ENCODE measurements at places on chromosomes 11 and 22.

- DNase-seq: no peak
Observed at GRCh38 chr22:48942698-48943566, 884.7 kb downstream of the BRD1 start.

DNA sequence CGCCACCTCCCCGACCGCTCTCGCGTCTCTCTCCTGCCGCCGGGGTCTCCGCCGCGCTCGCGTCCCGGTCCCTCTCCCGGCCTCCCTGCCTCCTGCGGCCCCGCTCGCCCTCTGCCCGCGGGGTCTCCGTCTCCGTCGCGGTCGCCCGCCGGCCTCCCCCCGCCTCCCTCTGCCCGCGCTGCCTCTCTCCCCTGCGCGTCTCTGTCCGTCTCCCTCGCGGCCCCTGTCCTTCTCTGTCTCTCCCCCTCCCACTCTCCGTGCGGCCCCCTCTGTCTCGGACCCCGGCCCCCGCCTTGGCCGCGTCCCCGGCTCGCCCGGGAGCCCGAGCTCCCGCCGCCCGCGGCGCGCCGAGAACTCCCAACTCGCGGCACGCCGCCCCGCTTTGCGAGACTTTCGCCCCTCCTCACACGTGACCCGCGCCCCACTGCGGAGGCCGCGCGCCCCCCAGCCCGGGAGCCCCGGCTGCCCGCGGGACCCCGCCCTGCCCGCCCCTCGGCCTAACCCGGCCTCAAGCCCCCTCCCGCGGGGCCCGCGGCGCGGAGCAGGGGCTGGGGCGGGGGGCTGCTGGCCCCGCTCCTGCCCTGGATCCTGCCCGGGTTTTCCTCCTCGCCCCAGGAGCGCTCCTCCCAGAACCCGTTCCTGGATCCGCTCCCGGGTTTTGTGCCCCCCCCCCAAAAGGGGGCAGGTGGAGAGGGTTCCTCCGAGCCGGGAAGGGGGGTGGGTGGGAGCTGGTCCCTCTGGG, 702 bp upstream of the KCNJ4 start:
- DNase-seq: no peak

DNA sequence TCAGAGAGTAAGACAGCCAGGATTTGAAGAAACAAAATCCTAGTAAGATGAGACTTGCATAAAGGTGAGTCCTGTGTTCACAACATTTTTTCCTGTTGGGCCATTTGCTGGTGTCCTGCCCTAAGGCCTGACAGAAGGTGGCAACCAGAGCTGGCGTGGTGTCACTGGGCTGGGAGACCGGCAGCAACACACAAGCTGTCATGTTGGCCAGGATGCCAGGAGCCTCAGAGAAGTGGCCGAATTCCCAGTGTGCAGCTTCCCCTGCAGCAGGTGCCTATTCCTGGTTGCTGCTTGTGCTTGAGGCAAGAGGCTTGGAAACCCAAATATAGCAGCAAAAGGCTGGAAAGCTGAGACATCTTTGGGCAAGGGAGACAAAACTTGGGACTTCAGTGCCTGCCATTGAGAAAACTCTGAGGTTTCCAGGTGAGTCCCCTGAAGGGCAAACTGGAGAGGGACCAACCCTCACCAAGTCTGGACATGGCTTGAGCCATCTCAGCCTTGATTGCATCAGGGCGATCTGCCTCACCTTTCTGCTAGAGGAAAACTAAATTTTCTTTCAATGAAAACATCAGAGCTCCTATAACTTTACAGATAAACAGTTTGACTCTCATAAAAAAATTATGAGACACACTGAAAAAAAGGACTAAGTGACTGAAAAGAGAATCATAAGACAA, 25.9 kb downstream of the ALG12 start:
- no peak for DNase-seq

GRCh38 chr11:19430346-19430745, 189.6 kb upstream of the E2F8 start:
- no peak for DNase-seq

GRCh38 chr11:9527481-9528135, 45.9 kb upstream of the WEE1 start:
- DNase-seq: peak; percentile 27

- no peak for DNase-seq
Observed at GRCh38 chr11:130032931-130033330, 30.3 kb upstream of the PRDM10 start.

DNA sequence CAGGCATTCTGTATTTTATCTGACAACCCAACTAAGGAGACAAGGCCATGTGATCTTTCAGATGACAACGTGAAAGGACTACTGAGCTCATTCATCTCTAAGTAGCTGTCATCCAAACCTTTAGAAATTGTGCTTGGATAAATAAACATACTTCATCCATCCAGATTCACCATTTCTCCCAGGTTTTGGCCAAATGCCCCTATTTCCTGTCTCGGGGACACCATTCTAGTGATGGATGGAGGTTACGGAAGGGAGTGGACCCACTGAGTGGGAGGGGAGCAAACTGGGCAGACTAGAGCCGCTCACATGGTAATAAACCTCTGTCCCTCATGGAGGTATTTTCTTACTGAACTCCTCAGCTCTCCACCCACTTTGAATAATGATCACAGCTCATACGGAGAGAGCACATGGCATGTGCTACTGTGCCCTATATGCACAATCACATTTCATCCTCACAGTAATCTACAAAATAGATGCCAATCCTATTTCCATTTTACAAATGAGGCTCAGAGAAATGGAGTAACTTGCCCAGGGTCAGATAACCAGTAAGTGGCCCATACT, 114.4 kb downstream of the SLC1A2 start:
- no peak for DNase-seq

GRCh38 chr11:59097113-59097708, 9.8 kb upstream of the FAM111B start:
- DNase-seq: peak; percentile 31

DNA sequence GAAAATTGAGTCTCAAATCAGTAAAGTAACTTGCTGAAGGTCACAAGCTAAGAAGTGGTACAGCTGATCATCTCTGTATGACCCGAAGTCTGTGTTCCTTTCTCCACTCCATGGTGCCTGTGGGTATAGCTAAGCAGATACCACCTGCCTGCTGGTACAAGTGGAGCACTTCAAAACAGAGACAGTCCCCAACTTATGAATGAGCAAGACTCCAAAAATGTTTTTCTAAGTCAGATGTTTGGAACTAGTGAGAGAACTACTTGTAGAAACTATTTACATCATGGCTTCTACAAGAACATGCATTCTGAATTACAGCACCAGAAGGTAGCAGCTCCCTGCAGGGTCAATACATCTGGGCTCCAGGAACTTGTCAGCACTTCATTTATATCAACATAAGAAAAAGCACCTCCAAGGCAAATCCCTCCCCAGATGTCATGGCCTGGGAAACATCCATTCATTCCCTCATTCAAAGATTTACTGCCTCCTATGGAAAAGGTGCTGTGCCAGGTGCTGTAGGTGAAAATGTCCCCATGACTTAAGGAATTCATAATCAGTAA, 94.7 kb downstream of the SERGEF start:
- no peak for DNase-seq

GRCh38 chr11:11163669-11164333, 189.2 kb downstream of the CSNK2A3 start:
- DNase-seq: no peak

DNA sequence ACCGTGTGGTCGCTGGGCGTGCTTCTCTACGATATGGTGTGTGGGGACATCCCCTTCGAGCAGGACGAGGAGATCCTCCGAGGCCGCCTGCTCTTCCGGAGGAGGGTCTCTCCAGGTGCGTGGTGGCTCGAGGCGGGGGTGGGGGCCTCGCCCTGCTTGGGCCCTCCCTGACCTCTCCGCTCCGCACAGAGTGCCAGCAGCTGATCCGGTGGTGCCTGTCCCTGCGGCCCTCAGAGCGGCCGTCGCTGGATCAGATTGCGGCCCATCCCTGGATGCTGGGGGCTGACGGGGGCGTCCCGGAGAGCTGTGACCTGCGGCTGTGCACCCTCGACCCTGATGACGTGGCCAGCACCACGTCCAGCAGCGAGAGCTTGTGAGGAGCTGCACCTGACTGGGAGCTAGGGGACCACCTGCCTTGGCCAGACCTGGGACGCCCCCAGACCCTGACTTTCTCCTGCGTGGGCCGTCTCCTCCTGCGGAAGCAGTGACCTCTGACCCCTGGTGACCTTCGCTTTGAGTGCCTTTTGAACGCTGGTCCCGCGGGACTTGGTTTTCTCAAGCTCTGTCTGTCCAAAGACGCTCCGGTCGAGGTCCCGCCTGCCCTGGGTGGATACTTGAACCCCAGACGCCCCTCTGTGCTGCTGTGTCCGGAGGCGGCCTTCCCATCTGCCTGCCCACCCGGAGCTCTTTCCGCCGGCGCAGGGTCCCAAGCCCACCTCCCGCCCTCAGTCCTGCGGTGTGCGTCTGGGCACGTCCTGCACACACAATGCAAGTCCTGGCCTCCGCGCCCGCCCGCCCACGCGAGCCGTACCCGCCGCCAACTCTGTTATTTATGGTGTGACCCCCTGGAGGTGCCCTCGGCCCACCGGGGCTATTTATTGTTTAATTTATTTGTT, 2.4 kb downstream of the PIM3 start:
- no peak for DNase-seq

DNA sequence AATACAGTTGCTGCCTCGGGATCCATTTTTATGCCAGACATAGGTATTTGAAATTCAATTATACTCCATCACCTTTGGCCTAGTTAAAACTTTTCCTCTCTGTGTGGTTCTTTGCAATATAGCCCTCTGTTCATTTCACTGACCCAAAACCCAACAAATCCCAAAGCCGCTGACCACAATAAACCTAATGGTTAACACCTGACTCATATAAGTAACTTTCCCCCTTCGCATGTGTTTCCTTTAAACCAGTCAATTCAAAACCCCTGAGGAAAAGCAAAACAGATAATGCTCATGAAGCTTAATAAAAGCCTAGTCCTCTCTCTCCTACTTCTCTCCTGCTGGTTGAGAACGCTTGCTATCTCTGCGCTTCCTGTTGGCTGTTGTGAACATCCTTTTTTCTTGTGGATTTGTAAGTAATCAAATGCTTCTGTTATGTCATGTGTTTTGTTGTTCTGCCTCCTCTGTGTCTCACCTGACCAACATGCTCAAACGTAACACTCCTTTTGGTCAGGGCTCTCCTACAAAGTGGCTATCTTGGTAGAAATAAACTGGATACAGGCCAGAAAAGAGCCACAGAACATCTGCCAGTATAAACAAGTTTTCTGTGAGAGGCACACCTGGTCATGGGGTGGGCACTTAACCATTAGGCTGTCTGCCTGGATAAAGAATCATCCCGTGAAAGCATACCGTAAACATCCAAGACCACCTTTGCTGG, 652.6 kb downstream of the METTL15 start:
- peak; percentile 45 for DNase-seq

- DNase-seq: peak; percentile 61
Observed at GRCh38 chr11:3781423-3781822, 15.9 kb downstream of the NUP98 start.

GRCh38 chr11:1129143-1129610, 28.6 kb upstream of the MUC5AC start:
- DNase-seq: no peak

- no peak for DNase-seq
Observed at GRCh38 chr11:9899676-9900075, 235.8 kb downstream of the SWAP70 start.

GRCh38 chr11:28961726-28962125, 853.5 kb downstream of the METTL15 start:
- DNase-seq: no peak

GRCh38 chr11:96367342-96367741, 22.4 kb downstream of the CCDC82 start:
- DNase-seq: no peak

DNA sequence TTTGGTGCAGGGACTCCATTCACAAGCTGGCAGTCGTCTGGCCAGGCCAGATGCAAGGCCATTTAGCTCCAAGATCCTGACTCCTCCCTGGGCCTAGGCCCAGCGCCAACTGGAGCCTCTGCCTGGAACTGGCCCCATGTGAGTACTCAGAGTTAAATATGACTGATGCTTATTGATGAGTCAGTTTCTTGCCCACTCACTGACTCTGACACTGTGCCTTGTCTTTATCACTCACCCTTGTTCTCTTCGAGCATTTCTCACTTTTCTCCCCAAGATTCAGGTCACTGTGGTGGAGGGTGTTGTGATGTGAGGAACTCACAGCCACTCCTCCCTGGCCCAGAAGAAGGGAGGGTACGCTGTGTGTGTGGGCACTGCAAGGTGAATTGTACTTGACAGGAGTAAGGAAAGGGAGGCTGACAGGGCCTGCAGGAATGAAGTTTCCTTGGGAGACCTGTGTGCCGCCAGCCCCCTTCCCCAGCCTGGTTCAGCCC, 23.2 kb upstream of the ST3GAL4 start:
- peak; percentile 82 for DNase-seq

DNA sequence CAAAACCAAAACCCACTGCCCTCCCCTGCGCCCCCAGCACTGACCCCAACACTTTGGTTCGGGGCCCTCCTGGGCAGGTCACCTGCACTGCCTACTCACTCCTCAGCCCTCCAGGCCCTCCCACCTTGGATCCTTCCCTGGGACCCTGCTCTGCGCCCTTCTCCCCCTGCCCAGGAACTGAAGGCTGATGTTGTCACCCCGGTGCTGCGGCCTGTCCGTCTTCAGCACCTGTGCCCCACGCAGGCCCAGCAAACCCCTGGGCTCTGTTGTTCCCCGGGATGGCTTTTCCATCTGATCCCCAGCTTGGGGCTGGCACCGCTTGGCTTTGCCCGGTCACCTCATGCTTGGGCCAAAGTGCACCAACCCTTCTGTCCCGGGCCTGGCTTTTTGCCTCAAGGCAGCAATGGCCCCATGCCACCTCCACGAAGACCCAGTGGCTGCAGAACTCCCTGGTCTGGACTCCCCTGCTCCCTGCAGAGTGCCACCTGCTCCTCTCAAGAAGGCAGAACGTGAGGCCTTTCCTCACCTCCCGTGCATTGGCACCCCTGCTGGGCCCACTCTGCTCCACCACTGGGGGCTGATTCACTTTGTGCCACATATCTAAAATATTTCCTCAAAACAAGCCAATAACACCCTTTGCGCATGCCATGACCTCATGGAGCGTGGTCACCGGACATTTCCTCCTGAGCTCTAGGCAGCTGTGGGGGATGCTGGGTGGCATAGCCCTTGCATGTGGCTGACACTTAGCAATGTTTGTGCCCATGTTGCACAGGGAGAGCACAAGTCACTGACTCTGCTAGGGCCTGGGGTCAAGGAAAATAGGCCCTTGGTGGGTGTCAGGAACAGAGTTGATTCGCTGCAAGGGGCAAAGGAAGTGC, 8.8 kb downstream of the PPM1F start:
- DNase-seq: no peak

GRCh38 chr22:43921370-43921769, 2.2 kb upstream of the PNPLA3 start:
- peak; percentile 64 for DNase-seq

GRCh38 chr22:38986629-38987028, 4.5 kb downstream of the APOBEC3B start:
- no peak for DNase-seq

- no peak for DNase-seq
Observed at GRCh38 chr11:67269401-67270255, 3.4 kb downstream of the GRK2 start.

Measured in mammary epithelial cell (primary cell).